HCEC 1CT (cell line): ENCODE measurements at places on chromosomes 12 and 14.

- DNase-seq: no peak
Measured at GRCh38 chr12:4807116-4807783, 87.0 kb downstream of the GALNT8 start.

DNA sequence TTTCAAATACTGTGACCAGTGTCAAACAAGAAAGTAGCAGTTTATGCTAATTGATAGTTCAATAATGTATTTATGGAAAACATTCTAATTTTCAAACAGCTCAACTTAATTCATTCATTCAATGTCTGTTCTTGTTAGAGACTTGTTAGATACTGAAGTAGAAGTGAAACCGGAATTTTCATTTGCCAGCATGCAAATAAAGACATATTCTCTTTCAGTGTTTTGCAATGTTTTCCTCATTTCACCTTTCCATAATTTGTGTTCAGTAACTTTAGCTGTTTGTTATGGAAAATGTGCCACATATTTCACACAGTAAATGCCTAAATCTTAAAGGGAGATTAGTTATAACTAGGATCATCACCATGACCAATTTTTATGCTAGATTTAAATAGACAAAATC is 21.2 kb downstream of the TAS2R50 start:
- no peak for DNase-seq

- DNase-seq: peak; percentile 49
Measured at GRCh38 chr12:50765095-50765911, 1.4 kb downstream of the ATF1 start.

DNA sequence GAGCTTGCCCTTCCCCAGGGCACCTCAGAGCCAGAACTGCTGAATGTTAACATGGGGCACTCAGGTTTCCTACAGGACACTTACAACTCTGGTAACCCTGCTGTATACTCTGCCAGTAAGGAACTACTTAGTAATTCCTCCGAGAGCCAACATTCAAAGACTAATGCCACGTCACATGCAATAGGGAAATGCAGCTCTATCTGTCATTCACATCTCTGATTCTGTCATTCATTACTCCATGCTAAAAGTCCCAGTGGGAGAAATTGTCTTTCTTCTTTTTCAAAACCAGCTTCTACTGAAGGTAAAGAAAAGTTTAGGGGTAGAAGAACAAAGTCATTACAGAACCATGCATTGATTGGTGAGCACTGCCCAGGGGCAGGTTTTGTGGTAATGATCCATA is 189.2 kb downstream of the DAD1 start:
- DNase-seq: no peak

- DNase-seq: no peak
Measured at GRCh38 chr12:15717940-15718567, 71.1 kb downstream of the EPS8 start.

- no peak for DNase-seq
Measured at GRCh38 chr14:73003681-73004080, 23.2 kb downstream of the ZFYVE1 start.
